ENCODE measurements at places on chromosomes 11 and 22. TPM values are rescaled to one million over a fixed set of nuclear protein-coding genes. Genes with fewer than 3 reads are reported as not detected.

Gene OR6A2
- 0.53 TPM for total RNA-seq

- H3K27me3 ChIP-seq: peaks cover 8% of the 10 kb centered on the region
- no peak overlapping the region for H3K4me3 ChIP-seq
- no peak for DNase-seq
- peaks cover 3% of the 10 kb centered on the region for H3K4me1 ChIP-seq
- H3K27ac ChIP-seq: no peak overlapping the region
Observed at GRCh38 chr11:69645801-69646492, 5.0 kb downstream of the CCND1 start.

- DNase-seq: no peak
- H3K27me3 ChIP-seq: no peaks in the 10 kb centered on the region
- no peak overlapping the region for H3K27ac ChIP-seq
- H3K4me3 ChIP-seq: no peak overlapping the region
Observed at GRCh38 chr11:117217141-117218084, 14.5 kb downstream of the PCSK7 start.

- no peak for DNase-seq
- H3K27ac ChIP-seq: no peak overlapping the region
- H3K36me3 ChIP-seq: no peaks in the 10 kb centered on the region
- no peaks in the 10 kb centered on the region for H3K27me3 ChIP-seq
- no peak overlapping the region for H3K4me3 ChIP-seq
Observed at GRCh38 chr11:109769858-109770257, 323.3 kb upstream of the ZC3H12C start.

- H3K36me3 ChIP-seq: no peaks in the 10 kb centered on the region
- no peak overlapping the region for H3K27ac ChIP-seq
- no peaks in the 10 kb centered on the region for H3K4me1 ChIP-seq
- H3K4me3 ChIP-seq: no peak overlapping the region
- H3K27me3 ChIP-seq: no peaks in the 10 kb centered on the region
Observed at GRCh38 chr11:103546236-103546635, 437.0 kb downstream of the DYNC2H1 start.
